Activated naive CD4-positive, alpha-beta T cell treated with Interleukin-2 at 50 U/mL for 16 hours (primary cell): ENCODE measurements at places on chromosomes 11 and 22.
A peak's percentile ranks its signal among the peaks of the same experiment; 100 is the strongest.

- no peak for DNase-seq
Observed at GRCh38 chr11:2559527-2560311, 114.9 kb downstream of the KCNQ1 start.

DNA sequence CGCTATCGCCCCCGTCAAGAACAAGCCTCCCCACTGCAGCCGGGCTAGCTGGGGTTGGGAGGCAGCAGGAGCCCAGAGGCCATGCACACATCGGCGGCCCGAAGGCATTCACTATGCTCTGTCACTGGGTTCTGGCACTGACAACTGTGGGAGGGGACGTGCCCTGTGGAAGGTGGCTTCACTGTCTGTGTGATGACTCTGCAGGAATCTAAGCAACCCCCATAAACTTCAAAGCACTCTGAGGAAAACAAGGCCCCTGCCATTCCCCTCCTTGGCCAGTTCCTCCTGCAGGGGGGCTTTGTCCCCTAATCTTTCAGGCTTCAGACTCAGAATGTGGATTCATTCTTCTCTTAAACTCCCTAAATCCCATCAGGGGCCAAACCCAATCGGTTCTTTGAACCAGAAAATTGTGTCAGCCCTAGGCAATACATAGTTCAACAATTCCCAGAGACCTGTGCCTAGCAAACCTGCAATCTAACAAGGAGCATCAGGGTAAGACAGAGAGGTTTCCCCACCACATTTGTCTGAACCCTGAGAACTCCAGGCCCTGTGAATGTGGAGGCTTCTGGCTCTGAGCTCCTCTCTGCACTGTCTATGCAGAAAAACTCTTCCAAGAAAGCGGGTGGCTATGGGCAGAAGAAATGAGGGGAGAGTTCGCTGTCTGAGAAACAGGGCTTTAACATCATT lies 1477.2 kb downstream of the TBC1D22A start:
- no peak for DNase-seq

DNA sequence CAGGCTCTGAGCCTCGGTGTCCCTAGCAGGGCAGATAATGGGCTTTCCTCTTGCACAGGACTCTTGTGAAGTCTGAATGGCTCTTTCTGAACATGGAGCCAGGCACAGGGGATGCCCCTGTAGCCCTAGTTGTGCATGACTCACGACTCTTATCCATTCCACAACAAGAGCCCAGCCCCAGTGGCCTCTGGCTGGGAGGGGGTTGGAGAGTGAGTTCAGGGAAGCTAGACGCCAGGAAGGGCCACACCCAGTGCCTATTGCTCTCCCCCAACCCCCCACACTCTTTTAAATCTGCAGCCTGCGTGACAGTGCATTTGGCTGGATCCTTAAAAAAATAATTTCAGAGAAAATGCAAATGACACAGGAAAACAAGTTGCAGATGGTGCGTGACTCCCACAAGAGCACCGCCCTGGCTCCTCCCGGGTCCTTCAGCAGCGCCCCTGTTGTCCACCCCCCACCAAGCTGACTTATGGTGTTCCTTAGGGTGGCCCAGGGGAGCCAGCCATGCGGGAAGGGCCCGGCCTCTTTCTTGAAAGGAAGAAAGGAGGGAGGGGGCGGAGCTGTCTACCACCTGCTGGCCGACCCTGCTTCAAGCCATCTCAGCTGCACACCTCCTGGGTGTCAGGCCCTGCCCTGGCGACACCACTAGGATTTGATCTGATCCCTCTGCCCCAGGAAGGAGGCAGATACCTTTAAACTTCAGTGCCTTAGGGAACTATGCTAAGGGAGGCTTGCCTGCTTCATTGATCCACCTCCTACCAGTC lies 74.7 kb downstream of the MN1 start:
- DNase-seq = no peak

GRCh38 chr11:64729851-64730382 lies 6.9 kb upstream of the NRXN2 start:
- no peak for DNase-seq

DNA sequence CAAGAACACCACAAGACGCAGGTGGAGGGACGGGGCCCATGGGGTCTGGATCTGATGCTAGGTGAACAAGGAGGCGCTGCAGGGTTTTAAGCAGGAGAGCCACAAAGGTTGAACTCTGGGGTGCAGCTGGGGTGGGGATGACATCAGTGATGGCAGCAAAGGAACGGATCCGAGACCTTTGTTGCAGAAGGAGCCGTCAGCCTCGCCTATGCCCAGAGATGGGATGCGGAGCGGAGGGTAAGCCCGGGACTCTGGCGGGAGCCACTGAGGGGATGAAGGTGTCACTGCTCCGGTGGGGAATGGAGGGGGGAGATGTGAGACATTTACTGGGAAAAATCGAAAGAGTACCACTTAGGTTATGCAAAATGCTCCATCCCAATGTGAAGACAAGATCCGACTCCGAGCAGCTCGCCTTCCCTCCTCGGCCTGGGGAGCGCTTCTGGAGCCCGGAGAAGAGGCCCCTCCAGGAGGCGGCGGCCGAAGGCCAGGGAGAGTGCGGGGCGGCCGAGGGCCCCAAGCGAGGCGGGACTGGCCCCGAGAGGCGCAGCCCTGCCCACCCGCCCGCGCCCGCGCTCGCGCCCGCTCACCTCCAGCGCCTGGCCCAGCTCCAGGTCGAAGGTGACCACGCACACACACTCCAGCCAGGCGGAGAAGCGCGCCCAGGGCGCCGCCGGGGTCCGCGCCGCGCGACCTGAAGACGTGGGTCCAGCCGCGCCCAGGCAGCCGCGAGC lies 422 bp downstream of the DENND6B start:
- no peak for DNase-seq

GRCh38 chr11:14308114-14308896 lies 50.7 kb downstream of the RRAS2 start:
- no peak for DNase-seq

GRCh38 chr11:101523193-101523592 lies 60.6 kb downstream of the TRPC6 start:
- no peak for DNase-seq

DNA sequence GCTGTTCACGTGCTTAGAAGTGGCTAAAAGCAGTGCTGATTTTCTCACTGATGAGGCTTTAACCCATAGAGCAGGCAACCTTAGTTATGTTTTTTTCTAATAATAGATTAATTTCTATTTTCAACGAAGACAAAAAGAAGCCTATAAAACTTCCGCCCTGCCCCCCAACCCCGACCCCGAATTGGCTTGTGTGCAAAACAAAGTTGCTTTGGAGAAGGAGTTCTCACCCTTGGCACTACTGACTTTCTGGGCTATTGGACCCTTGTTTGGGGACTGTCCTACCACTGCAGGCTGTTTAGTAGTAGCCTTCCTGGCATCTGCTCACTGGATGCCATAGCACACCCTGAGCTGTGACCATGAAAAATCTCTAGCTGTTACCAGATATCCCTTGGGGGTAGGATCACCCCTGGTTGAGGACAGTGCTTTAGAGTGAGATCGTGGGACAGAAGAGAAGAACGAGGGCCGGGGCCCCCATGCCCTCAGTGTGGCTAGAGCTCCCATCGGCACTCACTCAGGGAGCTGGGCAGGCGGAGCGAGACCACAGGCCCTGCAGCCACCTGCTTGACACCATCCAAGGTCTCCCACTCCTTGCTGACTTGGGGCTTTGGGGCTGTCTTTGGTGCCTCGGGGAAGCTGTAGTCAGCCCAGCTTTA lies 16.9 kb downstream of the SLC37A2 start:
- no peak for DNase-seq

DNA sequence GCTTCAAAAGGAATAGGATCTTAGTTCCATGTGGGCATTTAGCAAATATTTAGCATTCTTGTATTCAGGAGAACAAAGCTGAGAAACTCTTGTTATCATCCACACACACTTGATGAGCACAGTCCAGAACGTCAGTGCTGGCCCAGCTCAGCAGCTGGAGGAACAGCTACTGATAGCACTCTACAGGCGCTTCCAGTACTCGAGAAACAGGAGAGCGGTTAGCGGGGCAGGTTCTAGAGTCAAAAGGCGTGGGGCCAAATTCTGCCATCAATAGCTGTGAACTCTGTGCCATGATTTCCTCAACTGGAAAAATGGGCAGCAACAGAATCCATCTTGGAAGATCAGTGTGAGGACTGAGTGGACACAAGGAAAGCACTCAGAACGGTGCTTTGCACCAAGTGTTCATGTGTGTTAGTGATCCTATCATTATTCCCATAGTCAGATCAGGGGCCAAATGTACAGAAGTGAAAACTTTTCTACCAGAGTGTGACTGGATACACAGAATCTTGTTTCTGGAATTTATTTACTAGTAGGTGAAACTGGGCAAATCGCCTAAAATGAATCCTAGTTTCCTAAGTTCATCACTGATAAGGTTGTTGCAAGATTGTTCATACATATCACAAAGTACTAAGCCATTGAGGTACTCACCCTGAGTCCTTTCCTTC lies 3.2 kb downstream of the JOSD1 start:
- no peak for DNase-seq

- DNase-seq = no peak
Observed at GRCh38 chr11:43072096-43072495, 239.7 kb upstream of the API5 start.

- DNase-seq = no peak
Observed at GRCh38 chr11:2393941-2394817, 6.4 kb upstream of the TSSC4 start.

GRCh38 chr11:43573233-43573632 lies 107.3 kb upstream of the HSD17B12 start:
- DNase-seq = no peak

DNA sequence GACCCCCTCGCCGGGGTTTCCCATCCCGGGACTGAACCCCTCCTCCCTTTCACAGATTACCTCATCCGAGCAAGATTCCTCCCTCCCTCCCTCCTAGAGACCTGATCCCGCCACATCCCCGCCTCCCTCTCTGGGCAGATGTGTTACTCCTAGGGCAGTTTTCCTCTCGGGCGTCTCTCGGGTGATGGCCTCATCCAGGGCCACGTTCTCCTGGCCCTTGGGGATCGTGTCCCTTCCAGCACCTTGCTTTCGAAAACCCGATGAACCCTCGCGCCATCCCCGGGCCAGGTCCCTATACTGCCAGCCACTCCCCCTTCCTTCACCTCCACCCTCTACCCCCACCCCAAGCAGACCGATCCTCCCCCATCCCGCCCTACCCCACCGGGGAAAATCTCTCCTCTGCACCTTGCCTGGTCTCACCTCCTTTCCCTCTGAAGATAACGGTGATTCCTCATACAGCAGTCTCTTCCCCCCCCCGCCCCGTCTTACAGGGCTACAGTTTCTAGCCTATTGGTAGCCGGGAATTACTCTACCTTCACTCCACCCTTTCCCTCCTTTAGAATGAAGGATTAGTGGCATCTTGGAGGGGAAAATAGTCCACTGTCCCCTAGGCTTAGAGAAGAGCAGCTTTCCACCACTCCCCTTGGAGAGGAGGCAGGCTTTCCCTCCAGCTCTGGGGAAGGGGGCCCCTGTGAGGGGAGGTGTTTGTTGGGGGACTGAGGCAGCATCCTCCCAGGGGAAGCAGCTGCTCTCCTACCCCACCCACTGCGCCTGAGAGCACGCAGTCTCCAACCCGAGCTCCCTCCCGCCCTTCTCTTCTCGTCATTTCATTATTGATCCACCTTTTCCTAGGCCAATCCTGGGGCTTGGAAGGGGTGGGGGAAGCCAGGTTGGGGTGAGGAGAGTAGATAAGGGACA lies 1.2 kb downstream of the KMT2A start:
- peak; percentile 51 for DNase-seq

GRCh38 chr11:112634551-112634950 lies 326.7 kb upstream of the NCAM1 start:
- no peak for DNase-seq

DNA sequence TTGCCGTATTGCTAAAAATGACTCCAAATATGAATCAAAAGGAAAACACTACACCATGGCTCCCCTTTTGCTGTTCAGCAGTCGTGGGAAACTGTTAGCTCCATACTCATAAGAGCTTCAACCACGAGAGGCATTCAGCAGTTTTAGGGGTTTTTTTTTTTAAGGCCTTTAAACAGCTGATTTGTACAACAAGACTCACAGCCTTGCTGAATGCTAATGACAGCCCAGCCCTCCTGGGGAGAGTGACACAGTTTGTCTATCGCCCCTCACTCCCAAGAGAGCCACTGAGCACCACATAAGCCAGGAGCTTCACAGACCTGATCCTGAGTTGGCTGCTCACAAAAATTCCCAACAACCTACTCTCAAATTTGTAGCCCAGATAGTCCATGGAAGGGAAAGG lies 32.4 kb downstream of the GALNT18 start:
- no peak for DNase-seq

DNA sequence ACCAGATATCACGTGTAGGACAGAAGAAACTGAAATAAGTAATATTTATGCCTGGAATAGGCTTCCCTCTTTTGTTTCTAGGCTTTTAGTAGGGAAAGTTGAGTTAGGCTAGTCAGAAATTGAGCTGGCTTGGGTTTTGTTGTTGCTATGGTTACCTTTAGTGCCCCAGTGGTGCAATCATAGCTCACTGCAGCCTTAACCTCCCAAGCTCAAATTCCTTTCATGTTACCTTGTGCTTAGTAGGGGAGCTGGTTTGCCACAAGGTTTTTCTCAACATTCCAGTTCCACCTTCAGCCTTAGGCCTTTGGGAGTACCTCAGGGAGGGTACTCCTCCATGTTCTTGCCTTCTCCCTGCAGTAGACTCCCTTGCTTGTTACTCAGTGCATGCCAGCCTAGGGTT lies 69.1 kb upstream of the SUSD2 start:
- no peak for DNase-seq

- DNase-seq = peak; percentile 44
Observed at GRCh38 chr11:128757886-128758612, 64.2 kb downstream of the FLI1 start.
